ENCODE measurements at places on chromosomes 2 and 18. TPM values are rescaled to one million over a fixed set of nuclear protein-coding genes. Genes with fewer than 3 reads are reported as not detected.

Gene IL36G
- not detected for total RNA-seq

Gene SERPINB4
- not detected for total RNA-seq

Gene ZSWIM2
- not detected for total RNA-seq

Gene SLC9A4
- not detected for total RNA-seq

Gene TMBIM1
- 209 TPM for total RNA-seq

Gene SLC5A6
- 35.8 TPM for total RNA-seq

Gene LAMA3
- 0.34 TPM for total RNA-seq

Gene CNGA3
- total RNA-seq, result not detected

Gene SERPINE2
- total RNA-seq, result 62.3 TPM

Gene KIF1A
- 0.33 TPM for total RNA-seq

Gene RAB12
- 60.7 TPM for total RNA-seq
